ENCODE measurements at places on chromosomes 3 and 15.

DNA sequence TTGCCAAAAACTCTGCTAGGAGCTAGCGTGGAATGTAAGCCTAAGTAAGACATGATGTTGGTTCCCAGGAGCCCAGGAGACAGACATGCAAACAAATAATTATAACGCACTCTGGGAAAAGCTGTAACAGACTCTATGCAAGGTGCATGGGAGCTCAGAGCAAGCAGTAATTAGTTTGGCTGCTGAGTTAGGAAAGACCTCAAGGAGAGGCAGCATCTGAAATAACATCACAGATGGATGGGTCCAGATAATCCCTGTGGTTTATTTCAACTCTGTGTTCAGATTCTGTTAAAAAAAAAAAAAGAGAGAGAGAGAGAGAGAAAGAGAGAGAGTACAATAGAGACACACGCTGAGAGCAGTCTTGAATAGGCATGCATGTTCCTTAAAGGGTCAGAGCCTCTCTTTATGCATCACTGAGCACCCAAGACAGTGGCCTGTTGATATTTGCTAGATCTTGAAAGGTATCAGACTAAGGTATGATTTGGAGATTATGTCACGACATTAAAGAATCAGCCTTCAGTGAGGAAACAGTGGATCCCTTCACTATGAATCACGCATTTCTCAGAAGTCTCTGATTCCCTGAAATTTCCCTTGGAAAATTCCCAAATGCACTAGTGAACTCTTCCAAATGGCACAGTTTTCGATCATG lies 124.4 kb upstream of the LIPC start:
- no peak for DNase-seq

DNA sequence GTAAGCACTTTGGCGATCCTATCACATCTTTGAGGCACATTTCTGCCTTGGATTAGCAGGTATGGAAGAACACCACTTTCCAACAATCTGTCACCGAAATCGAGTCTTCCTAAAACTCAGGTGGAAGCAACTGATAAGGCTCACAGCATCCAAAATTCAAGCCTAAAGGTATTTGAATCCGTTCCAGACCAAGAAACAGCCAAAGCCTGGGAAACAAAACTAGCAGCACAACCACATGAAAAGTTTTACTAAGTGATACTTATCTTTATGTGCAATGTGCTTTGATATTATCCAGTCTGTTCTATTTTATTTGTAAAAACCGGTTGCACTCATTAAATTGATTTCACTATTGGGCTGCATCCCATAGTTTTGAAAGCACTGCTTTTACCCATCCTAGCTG lies 40.5 kb upstream of the FAM174B start:
- no peak for DNase-seq

DNA sequence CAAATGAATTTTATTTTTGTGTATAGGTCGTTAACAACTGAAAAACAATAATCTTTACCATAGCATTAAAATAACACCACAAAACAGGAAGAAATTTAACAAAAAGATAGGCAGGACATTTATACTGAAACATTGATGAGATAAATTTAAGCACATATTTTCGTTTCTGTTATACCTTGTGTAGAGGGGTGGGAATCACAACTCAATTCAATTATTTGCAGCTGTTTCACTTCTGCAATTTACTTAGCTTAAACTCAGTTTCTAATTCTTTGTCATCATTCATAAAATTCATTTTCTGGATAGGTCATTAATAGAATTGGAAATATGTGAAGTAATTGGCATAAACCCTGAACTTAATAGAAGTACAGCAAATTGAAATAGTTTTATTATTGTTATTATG lies 42.3 kb downstream of the TP63 start:
- DNase-seq = no peak

GRCh38 chr15:77064539-77065308 lies 6.2 kb downstream of the TSPAN3 start:
- DNase-seq = no peak

DNA sequence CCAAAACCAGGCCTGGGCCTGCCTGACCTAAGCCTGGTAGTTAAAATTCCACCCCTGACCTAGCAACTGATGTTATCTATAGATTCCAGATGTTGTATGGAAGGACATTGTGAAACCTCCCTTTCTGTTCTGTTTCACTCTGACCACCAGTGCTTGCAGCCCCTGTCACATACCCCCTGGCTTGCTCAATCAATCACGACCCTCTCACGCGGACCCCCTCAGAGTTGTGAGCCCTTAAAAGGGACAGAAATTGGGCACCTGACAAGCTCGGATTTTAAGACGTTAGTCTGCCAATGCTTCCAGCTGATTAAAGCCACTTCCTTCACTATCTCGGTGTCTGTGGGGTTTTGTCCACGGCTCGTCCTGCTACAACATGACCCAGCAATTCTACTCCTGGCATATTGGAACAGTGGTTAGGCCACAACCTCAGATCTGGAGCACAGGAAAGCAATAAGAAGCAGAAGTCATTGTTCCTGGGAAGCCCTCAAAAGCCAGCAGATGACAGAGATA lies 36.7 kb upstream of the LHFPL4 start:
- DNase-seq = no peak

GRCh38 chr15:98626153-98626552 lies 22.2 kb upstream of the IGF1R start:
- no peak for DNase-seq

- no peak for DNase-seq
These were observed 1.6 kb upstream of the RNU6-1 start for GRCh38 chr15:67841513-67841762.

GRCh38 chr3:44862226-44862637 lies 520 bp downstream of the TMEM42 start:
- DNase-seq = no peak

DNA sequence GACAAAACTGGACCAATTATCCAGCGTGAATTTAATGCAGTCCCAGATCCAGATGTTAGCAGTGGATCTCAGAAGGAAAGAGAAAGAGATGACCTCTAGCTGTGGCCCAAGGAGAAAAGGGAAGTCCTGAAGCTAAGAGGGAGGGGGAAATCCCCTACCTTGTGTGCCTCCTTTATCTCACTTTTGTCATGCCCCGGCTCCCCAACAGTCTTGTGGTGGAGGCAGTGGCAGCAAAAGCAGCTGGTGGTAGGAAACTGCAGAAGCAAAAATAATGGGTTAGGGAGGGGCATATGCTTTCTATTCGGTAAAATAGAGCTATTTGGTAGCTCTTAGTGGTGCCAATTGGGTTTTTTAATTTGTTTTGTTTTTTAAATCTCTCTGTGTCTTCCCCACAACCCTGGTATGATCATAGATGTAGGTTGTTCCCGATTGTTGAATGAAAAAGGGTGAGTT lies 56.5 kb downstream of the MCTP2 start:
- no peak for DNase-seq

- no peak for DNase-seq
These were observed 4.3 kb upstream of the UBE2E2 start for GRCh38 chr3:23198801-23199200.

- DNase-seq = no peak
These were observed 66.2 kb upstream of the THSD4 start for GRCh38 chr15:71048913-71049675.

- peak; percentile 89 for DNase-seq
These were observed at the start of gene PRRT3 for GRCh38 chr3:9951962-9952805. PRRT3 (minus strand) TSS chr3:9952408; CDS start chr3:9950115, 2,293 bp downstream.

GRCh38 chr3:138691351-138691750 lies 82.8 kb downstream of the FAIM start:
- DNase-seq = no peak

- peak; percentile 95 for DNase-seq
These were observed 632 bp upstream of the CRELD1 start for GRCh38 chr3:9932843-9933560.

DNA sequence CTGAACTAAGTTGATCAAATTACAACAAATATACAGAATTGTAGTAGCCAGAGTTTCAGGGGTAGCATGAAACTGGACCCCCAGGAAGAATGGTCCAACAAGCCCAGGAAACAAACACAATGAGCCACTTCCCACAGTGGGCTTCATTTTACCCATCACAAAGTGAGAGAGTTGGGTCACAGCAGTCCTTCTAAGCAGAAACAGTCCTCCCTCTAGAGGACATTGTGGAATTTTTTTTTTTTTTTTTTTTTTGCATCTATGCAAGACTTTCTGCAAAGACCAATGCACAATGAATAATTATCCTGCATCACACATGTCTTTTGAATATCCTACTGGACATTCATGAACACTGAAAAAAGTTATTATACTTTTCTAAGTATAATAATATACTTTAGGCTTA lies 73.8 kb upstream of the ATP13A5 start:
- no peak for DNase-seq

DNA sequence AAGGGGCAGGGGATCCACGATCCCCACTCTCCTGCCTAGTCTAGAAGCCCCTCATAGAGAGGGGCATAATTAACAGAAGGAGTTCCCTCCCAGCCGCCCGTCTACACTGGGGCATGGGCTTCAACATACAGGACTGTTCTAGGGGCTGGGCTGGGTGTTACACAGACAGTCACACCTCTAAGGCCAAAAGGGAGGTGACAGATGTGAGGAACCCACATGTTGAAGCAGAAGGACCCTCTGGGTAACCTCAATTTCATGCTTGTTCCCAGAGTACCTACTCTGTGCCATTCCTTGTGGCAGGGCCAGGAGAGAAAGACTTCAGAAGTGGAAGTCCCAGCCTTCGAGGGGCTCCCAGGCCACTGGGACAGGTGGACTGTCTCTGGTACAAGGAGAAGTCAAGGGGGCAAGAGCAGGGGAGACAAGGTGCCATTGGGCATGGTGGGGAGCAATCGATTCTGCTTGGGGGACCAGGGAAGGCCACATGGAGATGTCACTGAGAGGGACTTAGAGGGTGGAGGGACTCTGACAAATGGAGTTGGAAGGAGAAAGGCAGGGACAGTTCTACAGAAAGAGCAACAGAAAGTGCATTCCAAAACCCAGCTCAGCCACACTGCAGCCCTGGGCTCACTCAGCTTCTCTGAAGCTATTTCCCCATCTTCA lies 71.3 kb downstream of the CPN2 start:
- peak; percentile 43 for DNase-seq

DNA sequence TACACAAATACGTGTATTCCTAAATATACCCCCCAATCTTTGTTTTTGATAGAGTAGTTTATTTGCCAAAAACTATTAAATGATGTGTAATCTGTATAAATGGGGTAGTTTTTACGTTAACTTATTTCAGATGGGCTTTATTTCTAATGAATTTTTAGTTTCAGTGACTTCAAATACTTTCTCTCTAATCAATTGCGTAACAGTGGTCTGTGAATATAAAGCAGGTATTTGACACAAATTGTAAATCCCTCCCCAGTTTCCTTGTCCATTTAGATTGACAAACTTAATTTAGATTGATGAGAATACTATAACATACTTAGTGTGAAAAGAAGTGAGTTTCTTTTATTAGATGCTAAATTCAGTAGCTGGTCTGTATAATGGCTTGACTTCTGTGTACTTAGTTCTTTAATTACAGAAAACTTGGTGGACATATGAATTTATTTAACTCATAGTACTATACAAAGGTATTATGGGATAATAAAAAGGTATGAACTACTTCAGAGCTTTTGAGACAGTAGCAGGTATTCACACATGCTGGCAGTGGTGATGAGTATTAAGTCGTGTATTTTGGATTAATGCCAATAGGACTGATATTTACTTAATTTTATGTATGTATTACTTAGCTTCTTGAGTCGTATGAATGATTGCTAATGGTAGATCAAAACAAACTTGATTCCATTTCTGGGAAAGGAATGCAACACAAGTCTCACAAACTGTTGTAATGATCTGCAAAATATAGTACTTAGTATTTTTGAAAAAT lies 81.6 kb downstream of the STT3B start:
- no peak for DNase-seq

GRCh38 chr3:100553618-100554372 lies 55.6 kb upstream of the ADGRG7 start:
- no peak for DNase-seq

DNA sequence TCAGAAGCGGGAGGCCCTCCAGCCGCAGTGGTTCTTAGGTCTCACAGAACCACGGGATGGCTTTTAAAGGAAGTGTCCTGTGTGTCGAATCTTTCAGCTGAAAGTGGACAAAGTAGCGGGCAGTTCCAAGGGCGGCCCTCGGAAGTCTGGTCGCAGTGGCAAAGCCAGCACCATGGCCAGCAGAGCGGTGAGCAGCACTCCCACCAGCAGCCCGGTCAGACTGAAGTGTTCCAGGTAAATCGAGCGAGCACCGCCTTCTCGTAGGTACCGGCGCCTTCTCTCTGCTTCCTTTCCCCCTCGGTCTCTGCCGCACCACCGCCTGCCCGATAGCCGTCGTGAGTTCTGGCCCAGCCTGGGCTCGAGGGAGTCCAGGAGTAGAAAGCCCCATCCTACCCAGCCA lies 103.6 kb upstream of the ABHD17C start:
- peak; percentile 49 for DNase-seq

GRCh38 chr3:110593749-110594148 lies 477.9 kb upstream of the NECTIN3 start:
- DNase-seq = no peak

- DNase-seq = no peak
These were observed 3.7 kb downstream of the SORD start for GRCh38 chr15:45026651-45027190.

- peak; percentile 75 for DNase-seq
These were observed 136.9 kb downstream of the NSMCE3 start for GRCh38 chr15:29132735-29133181.

DNA sequence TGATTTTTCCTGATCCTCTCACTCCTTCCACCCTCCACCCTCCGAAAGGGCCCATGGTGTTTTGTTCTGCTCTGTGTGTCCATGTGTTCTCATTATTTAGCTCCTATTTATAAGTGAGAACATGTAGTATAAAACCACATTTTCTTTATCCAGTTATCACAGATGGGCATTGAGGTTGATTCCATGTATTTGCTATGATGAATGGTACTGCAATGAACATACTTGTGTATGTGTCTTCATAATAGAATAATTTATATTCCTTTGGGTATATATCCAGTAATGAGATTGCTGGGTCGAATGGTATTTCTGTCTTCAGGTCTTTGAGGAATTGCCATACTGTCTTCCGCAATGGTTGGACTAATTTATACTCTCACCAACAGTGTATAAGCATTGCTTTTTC lies 126.0 kb downstream of the IMPG2 start:
- DNase-seq = no peak

- no peak for DNase-seq
These were observed 844.6 kb upstream of the ROBO1 start for GRCh38 chr3:80612366-80612765.
